ENCODE measurements at places on chromosomes 1 and 21. TPM values are rescaled to one million over a fixed set of nuclear protein-coding genes. Genes with fewer than 3 reads are reported as not detected.

GRCh38 chr1:94554580-94554979, 13.0 kb upstream of the F3 start:
- DNase-seq, result no peak

- no peak for DNase-seq
Observed at GRCh38 chr1:211830055-211830327, 572 bp downstream of the LPGAT1 start.

GRCh38 chr1:204065174-204065985, 7.5 kb upstream of the SOX13 start:
- DNase-seq, result no peak

GRCh38 chr1:98045211-98045766, 124.5 kb upstream of the DPYD start:
- DNase-seq, result no peak

DNA sequence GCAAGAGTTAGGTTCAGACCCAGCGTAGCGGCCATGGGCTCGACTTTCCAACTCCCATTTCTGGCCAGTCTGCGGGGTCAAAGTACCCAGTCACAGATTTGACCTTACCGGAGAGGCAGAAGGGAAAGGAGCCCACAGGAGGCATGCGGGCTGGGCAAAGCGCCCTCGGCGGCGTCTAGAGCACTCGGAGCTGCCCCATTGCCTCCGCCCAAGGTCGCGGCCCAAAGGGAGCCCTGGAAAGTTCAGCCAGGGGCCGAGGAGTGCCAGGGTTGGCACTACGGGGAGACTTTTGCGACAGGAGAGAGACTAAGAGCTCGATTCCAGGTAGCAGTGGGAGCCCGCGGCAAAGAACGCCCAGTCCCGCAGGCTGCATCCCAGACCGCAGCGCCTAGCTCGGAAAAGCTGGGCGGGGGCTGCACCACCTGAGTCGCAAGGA, 896 bp downstream of the KANK4 start:
- no peak for DNase-seq

- DNase-seq, result no peak
Observed at GRCh38 chr1:172893146-172893841, 157.4 kb downstream of the TNFSF18 start.

DNA sequence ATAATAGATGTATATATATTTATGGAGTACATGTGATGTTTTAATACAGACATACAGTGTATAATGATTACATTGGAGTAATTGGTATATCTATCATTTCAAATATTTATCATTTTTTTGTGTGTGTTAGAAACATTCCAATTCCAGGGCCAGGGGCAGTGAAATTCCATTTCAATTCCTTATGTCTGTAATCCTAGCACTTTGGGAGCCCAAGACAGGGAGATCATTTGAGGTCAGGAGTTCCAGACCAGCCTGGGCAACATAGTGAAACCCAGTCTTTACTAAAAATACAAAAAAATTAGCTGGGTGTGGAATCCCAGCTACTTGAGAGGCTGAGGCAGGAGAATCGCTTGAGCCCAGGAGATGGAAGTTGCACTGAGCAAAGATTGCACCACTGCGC, 30.4 kb upstream of the PDC start:
- no peak for DNase-seq

GRCh38 chr1:116110567-116111523, at the start of gene MAB21L3:
Gene MAB21L3, plus strand, starts transcription at chr1:116111399. Its CDS starts 1,217 bp downstream, at chr1:116112616.
- no peak for DNase-seq

DNA sequence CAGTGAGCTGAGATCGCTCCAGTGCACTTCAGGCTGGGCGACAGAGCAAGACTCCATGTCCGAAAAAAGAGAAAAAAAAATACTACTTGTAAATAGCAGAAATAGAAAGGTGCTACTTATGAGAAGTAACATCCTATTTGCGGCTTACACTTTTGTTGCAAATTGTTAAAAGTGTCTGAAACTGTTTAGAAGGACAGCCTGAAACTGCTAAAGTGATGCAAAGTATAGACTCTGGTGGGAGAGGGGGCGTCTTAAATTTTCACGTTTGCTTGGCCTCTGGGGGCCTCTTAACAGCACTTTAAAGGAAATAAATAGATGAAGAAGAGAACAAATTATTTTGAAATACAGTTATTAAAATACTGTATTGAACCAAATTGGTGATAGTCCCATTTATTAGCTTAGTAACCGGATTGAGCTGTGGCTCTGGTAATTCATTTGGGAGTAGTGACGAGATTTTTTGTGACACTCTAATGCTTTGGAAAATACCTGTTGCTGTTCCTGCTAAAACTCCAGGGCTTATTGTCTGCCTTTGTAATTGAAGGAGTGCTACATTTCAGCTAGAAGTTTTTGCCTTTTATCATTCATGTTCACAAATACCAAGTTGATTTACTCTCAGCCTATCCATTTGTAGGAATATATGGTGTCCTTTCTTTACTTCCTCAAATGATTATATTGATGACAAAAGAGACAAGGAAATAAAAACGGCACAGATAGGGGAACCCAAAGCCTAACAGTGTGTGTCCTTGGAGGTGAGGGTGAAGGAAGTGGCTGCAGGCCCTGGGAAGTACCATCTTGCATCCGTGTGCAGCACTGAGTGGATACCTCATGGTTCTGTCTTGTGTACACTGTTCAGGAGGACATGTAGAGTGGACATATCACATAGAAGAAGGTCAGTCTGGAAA, 6.2 kb downstream of the PKNOX1 start:
- DNase-seq, result no peak

- no peak for DNase-seq
Observed at GRCh38 chr1:245062741-245063305, 92.0 kb upstream of the KIF26B start.

DNA sequence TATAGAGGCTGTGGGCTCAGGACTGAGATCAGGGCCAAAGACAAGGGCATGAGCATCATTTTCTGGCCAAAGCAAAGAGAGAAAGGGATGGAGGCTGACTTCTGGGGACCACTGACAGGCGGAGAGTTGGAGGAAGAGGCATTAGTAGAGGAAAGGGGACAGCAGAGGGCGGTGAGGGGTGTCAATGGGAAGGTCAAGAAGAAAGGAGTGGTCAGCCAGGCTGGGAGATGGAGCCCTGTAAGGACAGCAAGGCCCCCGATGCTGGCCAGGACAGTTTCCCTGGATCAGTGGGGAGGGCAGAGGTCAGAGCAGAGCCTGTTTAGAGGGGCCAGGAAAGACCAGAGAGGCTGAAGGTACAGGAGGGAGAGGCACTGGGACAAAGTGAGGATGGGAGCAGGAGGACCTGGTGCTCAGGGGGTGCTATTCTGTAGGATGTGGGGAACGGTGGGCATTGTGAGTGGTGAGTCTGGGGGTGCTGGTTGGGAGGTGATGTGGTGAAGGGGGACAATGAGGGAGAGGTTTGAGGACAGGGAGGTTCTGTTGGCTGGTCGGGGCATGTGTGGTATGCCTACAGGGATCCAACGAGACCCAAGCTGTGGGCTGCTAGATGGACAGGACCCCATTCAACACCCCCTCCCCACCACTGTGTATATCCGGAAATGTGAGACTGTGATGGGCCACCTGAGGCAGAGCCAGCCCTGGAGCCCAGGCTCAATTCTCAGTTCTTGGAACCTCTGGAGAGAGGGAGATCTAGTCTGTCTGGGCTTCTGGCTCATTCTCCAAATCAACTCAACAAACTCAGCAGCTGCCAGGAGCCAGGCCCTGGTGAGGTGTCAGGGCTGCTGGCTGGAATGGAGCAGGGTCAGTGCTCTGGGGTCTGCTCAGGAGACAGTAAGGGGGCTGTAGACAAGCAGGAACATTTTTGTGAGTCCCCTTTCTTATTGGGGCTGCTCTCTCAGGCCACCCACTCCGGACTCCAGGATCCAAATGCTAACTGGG, 1.4 kb upstream of the FAM151A start:
- DNase-seq, result no peak

DNA sequence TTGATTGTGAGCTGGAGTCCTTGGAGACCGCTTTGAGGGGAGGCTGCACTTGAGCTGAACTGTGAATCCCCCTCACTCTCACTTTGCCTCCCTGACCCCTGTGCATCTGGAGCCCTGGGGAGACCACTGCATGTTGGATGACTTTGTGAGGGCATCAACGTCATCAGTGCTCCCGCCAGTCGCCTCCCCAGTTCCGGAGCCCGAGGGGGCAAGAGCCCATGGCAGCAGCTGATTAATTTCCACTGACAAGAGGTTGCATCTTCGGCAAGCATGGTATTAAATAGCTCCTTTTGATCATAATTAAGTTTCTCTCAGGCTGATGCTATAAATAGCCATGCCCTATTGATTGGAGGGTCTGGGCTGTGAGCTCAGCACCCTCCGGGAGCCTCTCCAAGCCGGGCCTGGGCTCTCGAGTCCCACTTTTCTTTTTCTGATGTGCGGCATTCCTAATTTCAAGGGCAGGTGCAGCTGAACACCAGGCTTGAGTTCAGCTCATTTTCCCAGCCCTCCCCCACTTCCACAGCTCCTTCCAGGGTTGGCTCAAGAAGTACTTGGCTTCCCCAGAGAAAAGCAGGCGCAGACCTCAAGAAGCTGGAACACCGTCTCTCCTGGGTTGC, 33.2 kb downstream of the KCND3 start:
- no peak for DNase-seq

GRCh38 chr21:42641311-42642218, 11.9 kb upstream of the PDE9A start:
- DNase-seq, result no peak

DNA sequence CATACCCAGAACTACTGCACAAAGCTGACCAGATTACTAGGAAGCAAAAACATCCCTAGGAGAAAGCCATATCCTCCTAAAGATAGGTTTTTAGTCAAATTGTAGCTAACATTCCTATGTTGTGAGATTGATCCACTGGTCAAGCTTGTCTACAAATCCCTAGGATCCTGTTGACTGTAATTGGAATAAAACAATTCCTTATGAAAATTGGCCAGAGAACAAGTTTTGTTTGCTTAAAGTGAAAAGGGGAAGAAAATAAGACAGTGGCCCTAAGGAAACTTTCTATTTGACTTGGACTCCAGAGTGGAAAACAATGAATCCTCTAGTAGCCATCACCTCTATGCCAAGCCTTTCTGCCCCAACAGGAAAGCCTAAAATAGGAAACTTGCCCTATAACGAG, 645.2 kb upstream of the USP24 start:
- DNase-seq, result no peak

GRCh38 chr1:207578796-207579435, 66.0 kb upstream of the CR1L start:
- no peak for DNase-seq

DNA sequence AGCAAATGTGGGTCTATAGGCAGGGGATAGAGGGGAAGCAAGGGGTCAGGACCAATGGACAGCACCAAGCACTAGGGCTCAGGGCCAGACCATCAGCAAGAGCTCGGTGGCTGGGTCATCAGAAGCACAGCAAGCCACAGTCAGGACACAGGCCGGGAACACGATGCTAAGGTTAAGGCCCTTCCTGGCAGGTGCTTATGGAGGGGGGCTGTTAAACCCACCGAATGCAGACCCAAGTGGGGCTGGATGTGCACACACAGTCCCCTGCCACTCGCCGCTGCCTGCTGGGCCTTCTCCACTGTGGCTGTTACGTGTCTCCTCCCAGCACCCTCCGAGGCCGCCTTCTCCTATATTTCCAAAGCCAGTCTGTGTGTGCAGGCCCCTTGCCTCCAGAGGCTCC, 220.1 kb downstream of the TOMM20 start:
- no peak for DNase-seq

GRCh38 chr1:177228693-177229065, 57.9 kb downstream of the BRINP2 start:
- DNase-seq, result no peak

DNA sequence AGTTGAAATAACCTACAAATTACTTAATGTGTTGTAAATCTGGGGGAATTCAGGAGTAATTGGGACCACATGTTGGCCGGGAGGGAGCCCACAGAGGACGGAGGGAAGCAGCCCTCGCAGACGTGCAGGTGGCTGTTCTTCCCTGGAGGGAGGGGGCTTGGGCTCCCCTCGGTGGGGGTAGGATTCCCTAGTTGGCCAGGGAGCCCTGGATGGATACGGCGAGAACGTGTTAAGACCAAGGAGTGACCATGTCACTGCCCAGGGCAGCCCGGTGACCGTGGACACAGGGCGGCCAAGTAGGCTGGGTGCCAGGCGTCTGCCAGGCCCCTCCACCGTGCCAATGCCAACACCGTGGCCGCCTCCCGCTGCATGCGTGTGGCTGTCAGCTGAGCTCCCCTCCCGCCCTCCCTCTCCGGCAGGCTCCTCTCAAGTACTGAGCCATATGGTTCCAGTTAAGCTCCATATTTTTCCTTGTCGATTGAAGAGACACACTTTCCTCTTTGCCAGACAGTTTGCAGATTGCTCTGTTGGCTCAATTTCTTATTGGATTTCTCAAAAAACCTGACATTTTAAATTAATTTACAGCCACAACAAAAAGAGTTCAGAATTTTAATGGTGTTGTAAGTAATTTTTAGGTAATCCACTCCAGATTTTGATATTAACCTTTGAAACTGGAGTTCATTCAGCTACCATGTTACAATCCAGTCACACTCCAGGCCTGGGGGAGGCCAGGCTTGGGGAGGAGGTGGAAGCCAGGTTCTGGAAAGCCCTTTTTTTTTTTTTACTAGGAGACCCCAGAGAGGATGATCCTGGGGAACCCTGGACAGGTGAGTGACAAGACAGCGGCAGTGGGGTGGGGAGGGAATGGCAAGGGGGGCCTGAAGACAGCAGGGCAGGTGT, 71.2 kb downstream of the CASZ1 start:
- DNase-seq, result no peak

Gene TAL1
- 1.3 TPM for total RNA-seq

Gene KLHDC8A
- total RNA-seq, result not detected

Gene UMODL1
- 0.99 TPM for total RNA-seq

Gene PLXNA2
- total RNA-seq, result 2.2 TPM

Gene FBLIM1
- not detected for total RNA-seq

Measured in T-helper 17 cell (primary cell).